ENCODE measurements at places on chromosomes 3 and 15.
A peak's percentile ranks its signal among the peaks of the same experiment; 100 is the strongest.

DNA sequence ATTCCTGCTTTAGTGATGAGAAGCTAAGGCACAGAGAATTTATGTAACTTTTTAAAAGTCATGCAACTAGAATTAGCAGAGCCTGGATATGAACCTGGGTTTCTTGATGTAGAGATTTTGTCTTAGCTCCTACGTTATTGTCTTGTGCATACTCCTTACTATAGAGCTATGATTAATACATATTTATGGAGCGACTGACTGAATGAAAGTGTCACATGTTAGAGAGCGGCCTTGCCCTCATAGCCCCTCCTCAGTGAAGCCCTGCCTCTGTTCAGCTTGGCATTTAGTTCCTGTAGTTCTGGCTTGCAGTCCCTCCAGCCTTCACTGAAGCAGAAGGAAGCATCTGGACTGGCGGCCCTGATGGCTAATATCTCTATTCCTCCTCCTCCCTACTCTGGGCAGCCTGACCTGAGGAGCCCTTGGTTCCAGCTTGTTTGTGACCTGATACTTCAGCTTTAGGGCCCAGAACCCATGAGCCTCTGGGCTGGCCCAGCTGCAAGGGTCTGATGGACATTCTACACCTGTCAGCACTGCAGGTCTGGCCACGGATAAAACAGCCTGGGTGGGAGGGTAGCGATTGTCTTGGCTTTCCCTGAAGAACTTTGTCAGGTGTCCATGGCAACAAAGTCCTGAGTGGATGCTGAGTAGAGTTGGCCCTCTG lies 13.4 kb upstream of the AGBL1 start:
- DNase-seq = no peak

GRCh38 chr15:93105485-93105884 lies 16.5 kb upstream of the RGMA start:
- DNase-seq = no peak

DNA sequence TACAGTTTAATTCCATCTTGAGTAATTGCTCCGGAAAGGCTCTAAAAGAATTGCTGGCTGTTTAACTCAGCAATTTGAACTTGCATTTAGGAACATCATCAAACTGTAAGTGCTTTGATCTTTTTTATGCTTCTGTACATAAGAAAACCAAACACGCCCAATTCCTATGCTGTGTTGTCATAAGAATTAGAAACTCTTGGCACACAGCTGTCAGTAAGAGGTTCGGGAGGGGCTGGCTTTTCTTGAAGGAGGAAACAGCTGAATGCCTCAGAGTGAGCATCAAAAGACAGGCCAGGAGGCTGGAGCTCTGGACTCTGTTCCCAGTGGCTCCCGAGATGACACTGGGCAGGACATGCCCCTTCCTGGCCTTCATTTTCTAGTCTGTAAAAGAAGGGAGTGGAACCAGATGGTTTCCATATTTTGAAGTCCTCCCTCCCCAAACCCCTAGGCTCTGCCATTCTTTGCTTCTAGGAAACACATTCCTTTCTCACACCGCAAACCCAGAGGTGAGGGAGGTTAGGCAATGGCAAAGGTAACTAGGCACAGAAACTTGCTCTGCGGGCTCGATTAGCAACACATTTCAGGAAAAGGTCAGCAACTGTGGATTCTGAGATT lies 73.7 kb upstream of the DLG1 start:
- no peak for DNase-seq

GRCh38 chr15:93031103-93031464 lies 57.9 kb downstream of the RGMA start:
- no peak for DNase-seq

- DNase-seq = no peak
These were observed 247.9 kb upstream of the ONECUT1 start for GRCh38 chr15:53037904-53038654.

GRCh38 chr15:83588441-83588840 lies 65.5 kb upstream of the ADAMTSL3 start:
- no peak for DNase-seq

DNA sequence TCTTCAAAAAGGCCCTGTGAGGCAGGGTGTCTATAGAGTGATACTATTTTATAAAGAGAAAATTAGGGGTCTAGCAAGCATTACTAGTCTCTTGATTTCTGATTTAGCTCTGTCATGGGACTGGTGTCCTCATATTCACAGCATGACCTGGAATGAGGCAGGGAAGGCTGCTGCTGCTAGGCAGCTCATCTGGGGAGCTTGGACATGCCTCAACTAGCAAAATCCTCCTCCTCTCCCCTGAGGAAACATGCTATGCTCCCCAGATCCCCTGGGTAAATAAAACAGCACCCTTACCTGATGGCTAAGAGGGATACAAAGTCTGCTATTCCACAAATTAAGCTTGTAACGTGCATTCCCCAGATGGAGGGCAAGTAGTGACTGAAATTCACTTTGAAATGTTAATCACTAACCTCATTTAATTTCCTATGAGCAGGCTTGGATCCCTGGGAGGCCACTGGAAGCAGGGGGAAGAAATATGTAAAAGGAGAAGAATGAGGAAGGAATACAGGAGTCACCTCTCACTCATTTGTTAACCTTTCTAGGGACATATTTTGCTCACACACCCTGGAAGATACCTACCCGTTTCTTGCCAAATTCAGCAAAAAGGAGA lies 709.4 kb downstream of the SQOR start:
- no peak for DNase-seq

GRCh38 chr3:140585828-140586227 lies 92.0 kb upstream of the TRIM42 start:
- no peak for DNase-seq

DNA sequence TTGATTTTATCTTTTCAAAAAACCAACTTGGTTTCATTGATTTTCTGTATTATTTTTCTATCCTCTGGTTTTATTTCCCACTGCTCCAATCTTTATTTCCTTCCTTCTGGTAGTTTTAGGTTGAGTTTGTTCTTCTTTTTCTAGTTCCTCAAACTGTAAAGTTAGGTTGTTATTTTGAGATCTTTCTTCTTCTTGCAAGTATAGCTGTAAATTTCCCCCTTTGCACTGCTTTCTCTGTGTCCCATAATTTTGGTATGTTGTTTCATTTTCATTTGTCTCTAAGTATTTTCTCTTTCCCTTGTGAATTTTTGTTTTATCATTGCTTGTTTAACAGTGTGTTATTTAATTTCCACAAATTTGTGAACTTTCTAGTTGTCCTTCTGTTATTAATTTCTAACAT lies 120.0 kb downstream of the PLD1 start:
- no peak for DNase-seq

- DNase-seq = no peak
These were observed 174.0 kb upstream of the WNT5A start for GRCh38 chr3:55661141-55661540.

- DNase-seq = peak; percentile 49
These were observed 326.1 kb downstream of the SATB1 start for GRCh38 chr3:18098960-18099587.

DNA sequence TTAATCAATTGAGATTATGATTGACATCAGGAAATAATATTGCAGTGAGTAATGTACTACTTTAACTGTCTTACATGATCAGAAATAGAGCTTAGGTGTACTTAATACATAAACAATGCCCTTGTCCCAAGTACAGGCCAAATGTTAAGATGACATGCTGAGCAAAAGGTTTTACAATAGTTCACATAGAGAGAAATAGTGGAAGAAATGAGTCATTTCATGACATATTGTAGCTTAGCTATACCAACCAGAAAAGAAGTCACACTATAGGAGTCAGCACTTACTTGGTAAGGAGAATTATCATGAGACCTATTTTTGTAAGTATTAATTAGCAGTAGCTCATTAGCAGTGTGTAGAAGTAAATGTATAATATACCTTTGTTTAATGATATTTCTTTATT lies 96.4 kb upstream of the NANOGP8 start:
- no peak for DNase-seq

DNA sequence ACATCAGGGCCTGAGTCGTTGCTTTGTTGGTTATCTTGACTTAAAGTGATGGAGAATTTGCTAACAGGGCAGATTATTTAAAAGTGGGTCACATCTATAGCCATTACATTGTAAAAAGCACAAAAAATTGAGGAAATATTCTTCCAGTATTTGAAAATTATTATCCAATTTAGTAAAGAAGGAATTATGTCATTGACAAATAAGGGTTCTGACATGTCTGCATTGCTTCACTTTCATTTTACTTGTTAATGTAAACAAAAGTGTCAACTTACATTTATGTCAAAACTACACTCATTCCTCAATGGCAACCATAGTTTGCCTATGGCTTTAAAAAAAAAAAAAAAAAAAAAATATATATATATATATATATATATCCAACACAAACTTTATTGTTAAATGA lies 3.4 kb upstream of the PARP14 start:
- no peak for DNase-seq

DNA sequence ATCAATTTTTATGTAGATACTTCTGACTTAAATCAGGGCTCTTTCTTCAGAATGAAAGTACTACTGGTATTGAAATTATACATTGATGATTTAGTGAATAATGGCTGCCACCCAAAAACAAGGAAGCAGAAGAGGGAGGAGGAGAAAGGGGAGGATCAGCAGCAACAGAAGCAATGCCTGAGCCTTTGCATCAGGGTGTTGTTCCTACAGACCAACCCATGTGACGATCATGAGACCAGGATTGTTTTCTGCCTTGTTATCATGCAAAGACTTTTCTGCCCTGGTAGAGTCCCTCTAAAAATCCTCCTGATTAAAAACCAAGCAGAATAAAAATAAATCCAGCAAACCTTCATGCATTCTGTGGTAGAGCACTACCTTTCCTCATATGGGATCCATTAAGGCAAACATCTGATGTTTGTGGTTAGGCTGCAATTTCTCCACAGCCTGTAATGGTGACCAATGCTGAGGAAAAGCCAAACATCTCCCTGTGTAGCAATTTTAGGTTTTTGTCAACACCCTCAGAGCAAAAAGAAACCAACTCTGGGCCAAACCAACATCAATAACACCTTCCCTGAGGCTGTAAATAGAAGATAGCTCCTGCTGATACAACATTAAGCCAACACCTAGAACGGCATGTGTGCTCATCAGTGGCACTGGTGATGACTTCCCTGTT lies 191.7 kb downstream of the ATP8B4 start:
- no peak for DNase-seq

- DNase-seq = no peak
These were observed 26.4 kb upstream of the TMEM115 start for GRCh38 chr3:50385754-50386153.

- no peak for DNase-seq
These were observed 20.0 kb upstream of the TRH start for GRCh38 chr3:129954514-129954913.

- no peak for DNase-seq
These were observed 6.7 kb downstream of the ISLR start for GRCh38 chr15:74179983-74180880.

DNA sequence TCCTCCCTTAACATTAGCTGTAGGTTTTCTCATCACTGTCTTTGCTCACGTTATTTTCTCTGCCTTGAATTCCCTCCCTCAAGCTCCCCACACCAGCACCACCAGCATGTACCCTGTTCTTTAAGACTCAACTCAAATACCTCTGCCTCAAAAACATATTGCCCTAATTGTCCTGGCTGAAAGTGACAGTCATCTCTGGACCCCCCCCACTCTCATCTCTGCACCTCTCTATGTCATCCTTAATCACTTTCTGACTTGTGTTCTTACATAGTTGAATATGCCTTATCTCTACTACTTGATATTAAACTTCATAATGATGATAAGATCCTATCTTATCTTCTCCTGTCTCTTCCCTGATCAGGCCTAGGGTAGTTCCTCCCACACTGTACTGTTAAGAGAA lies 345.2 kb upstream of the TPRG1 start:
- DNase-seq = peak; percentile 10

DNA sequence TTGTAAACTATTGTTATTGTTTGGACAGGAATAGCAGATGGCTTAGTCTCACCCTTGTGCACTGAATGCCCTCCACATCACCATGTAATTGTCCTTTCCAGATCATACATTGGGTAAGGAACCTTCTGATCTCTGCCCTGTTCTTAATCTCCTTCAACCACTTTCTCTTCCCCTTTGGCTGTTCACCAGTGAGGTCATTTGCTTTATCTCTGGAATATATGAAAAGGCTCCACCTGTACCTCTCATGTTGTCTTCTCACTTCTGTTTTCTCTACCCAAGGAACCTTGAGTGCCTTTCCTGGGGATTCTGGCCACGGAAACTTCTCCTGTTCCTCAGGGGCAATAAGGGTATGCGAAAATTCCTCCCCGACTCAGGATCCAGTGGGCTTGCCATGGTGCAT lies 28.5 kb downstream of the MCTP2 start:
- no peak for DNase-seq

DNA sequence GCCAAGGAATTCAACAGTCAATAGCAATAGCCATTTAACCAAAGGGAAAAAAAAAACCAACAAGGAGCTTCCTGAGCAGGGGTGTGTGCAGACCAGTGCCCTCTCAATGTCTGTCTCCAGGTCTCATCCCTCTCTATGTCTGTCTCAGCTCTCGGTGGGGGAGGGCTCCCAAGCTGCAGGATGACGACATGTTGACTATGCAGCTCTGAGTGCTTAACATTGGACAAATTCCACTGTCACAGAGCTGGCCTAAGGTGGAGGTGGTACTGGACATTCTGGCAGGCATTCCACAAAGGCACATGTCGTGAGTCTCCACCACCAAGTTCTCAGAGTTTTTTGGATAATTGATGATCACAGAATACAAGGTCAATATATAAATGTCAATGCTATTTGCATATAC lies 2.0 kb upstream of the CAPN7 start:
- DNase-seq = no peak

DNA sequence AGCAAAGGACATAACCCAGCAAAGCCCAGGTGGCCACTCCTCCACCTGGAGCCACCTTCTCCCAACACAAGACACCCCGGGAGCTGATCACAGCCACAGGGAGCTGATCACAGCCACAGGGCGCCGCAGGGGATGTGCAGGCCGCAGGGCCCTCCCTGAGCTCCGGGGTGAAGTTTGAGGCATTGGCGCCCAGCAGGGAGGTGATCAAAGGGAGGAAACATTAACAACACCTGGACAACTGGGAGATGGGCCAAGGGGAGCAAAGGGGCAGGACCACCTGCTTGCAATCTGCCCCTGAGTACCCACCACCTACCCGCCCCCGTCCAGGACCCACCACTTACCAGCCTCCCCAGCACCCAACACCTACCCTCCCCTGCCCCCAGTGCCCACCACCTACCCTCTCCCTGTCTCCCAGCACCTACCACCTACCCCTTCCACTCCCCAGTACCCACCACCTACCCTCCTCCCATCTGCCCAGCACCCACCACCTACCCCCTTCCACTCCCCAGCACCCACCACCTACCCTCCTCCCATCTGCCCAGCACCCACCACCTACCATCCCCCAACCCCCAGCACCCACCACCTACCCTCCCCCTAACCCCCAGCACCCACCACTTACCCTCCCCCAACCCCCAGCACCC lies 2.4 kb downstream of the UROC1 start:
- no peak for DNase-seq

DNA sequence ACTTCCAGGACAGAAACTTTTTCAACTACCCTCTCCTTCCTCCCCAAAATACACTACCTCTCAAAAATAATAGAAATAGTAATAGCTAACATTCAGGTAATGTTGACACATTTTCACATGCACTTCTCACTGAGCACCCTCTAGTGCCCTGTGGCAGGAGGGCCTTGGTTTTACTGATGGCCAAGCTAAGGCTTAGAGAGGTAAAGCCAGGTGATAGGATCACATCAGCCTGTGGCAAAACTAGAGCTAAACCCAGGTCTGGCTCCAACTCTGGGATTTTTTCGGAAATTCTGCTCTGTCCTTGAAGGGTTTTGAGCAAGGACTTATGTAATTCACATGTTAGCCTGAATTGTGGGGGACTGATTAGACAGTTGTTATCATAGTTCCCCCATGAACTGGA lies 922 bp upstream of the TAMM41 start:
- peak; percentile 21 for DNase-seq
